Placental epithelial cell (primary cell): ENCODE measurements at places on chromosomes 12 and 14. TPM values are rescaled to one million over a fixed set of nuclear protein-coding genes. Genes with fewer than 3 reads are reported as not detected.

SCAF11 gene
- 141 TPM in 2 replicates for total RNA-seq

C12orf50 gene
- 0.39 TPM in 1 of 2 replicates, not detected in the other for total RNA-seq

ACSM4 gene
- not detected in 2 replicates for total RNA-seq

BRAP gene
- 17.4 and 20.8 TPM in 2 replicates for total RNA-seq

AEBP2 gene
- total RNA-seq: 12.9 and 23.2 TPM in 2 replicates

SERPINA6 gene
- not detected in 2 replicates for total RNA-seq

CCDC38 gene
- total RNA-seq: under 0.01 and 0.11 TPM in 2 replicates

TEX52 gene
- total RNA-seq: not detected in 2 replicates

NKX2-1 gene
- not detected in 2 replicates for total RNA-seq
